ENCODE measurements at places on chromosomes 5 and 9.

GRCh38 chr9:137461663-137462395, 2.7 kb upstream of the NSMF start:
- no peak for DNase-seq

DNA sequence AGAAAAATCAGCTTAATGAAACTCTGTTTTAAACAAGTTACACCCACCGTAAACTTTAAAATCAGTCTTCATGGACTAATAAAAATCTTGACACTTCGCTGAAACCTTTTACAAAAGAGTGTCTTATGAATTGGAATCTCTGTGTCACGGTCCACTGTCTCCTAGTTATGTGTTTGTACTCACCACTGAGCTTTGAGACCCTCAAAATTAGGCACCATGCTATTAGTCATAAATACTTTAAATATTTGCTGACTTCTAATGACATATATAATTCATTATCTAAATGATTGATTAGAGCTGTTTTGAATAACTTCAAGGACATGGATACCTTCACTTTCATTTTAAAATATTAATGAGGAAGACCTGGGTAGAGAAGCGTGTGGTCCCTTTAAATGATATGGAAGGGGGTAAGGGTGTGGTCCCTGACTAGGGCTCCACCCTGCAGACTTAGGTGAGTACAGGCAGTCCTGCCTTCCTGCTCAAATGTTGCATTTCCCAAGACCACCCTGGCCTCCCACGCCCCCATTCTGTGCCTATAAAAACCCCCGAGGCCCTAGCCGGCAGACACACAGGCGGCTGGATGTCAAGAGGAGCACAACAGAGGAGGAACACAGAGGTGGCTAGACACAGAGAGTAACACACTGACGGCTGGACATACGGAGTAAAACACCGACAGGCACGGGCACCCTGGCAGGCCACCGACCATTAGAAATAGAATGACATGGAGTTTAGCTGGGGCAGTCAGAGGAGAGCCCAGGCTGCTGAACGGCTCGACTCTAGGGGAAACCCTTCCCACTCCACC, 179.0 kb upstream of the CDH9 start:
- no peak for DNase-seq

GRCh38 chr9:93669958-93670207, 93.5 kb downstream of the PHF2 start:
- no peak for DNase-seq

- peak; percentile 73 for DNase-seq
Measured at GRCh38 chr9:83061036-83061435, 1.9 kb downstream of the RASEF start.
